Frontal cortex (tissue), 4 donors: ENCODE measurements at places on chromosomes 4 and X.

GRCh38 chr4:128191115-128191781, 96.4 kb downstream of the PGRMC2 start:
- peak; percentile 42 for DNase-seq

DNA sequence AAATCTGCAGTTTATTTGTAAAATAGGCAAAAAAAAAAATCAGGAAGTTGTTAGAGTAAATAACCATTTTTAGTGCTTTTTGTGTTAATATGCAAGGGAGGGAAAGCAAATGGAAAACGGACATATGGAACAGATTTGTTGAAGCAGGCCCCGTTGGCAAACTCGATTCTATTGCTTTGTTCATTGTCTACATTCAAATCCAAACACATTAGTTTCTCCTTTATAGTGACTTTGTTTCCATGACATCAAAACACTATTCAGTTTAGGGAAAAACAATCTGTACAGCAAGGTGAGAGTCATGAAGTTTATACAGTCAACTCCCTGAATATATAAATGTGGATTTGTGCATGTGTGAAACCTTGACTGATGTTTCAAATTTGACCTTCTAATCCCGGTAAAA, 142.2 kb downstream of the FAM47A start:
- no peak for DNase-seq

GRCh38 chr4:25941457-25942221, 27.6 kb downstream of the SMIM20 start:
- DNase-seq, result no peak

DNA sequence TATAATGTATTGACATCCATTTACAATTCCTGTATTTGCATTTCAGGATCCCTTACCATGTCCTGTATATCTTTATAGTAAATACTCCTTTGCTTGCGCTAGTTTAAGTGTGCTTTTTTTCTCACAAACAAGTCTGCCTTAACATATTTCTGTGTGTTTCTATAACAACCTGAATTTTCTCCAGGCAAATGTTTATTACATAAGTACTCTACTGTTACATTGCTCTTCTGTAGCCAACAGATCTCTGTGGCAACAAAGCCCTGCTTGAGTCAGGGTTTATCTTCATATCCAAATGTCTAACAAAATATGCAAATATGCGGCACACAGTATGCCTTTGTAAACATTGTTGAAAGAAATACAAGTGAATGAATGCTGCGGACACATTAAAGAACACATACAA, 625.5 kb downstream of the TLL1 start:
- DNase-seq, result no peak

GRCh38 chr4:128220286-128221235, 67.1 kb downstream of the PGRMC2 start:
- no peak for DNase-seq

DNA sequence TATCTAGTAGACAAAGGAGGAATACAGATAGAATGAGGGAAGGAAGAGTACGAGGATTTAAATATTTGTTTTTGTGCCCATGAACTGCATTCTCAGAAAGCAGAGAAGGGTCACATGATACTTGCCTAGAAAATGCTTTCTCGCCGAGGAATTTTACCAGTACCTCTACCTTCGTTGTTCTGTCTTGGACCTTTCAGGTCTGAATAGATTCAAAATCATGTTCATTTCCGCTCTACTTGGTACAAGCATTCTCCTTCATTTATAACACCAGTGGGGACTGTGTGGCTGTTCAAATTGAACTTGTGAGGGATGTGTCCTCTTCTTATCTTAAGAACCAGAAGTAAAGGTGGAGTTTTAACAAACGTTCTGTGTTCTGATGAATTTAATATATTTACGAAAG, 1.9 kb downstream of the USP38 start:
- no peak for DNase-seq
